H1 (cell line): ENCODE measurements at places on chromosomes 2 and 18. TPM values are rescaled to one million over a fixed set of nuclear protein-coding genes. Genes with fewer than 3 reads are reported as not detected.

TRIM43 gene
- not detected in 2 replicates for total RNA-seq

TMEM200C gene
- total RNA-seq, result 8.3 and 9.6 TPM in 2 replicates

GBX2 gene
- total RNA-seq, result 0.89 and 1.2 TPM in 2 replicates

HOXD1 gene
- total RNA-seq, result not detected in 2 replicates

CPS1 gene
- 15.7 and 16.4 TPM in 2 replicates for total RNA-seq

PARD6G gene
- 17.9 and 18.8 TPM in 2 replicates for total RNA-seq

FOSL2 gene
- 4.5 and 5.5 TPM in 2 replicates for total RNA-seq

MYL1 gene
- total RNA-seq, result not detected in 2 replicates

EDAR gene
- not detected in 2 replicates for total RNA-seq

PJVK gene
- total RNA-seq, result 2.3 and 2.4 TPM in 2 replicates
